ENCODE measurements at places on chromosomes 11 and 22.

GRCh38 chr22:38262051-38262795 is 10.6 kb downstream of the TMEM184B start:
- peaks cover 6% of the 10 kb centered on the region for H3K4me1 ChIP-seq
- no peaks in the 10 kb centered on the region for H3K36me3 ChIP-seq
- no peaks in the 10 kb centered on the region for H3K27me3 ChIP-seq
- no peak for DNase-seq
- no peak overlapping the region for H3K27ac ChIP-seq

DNA sequence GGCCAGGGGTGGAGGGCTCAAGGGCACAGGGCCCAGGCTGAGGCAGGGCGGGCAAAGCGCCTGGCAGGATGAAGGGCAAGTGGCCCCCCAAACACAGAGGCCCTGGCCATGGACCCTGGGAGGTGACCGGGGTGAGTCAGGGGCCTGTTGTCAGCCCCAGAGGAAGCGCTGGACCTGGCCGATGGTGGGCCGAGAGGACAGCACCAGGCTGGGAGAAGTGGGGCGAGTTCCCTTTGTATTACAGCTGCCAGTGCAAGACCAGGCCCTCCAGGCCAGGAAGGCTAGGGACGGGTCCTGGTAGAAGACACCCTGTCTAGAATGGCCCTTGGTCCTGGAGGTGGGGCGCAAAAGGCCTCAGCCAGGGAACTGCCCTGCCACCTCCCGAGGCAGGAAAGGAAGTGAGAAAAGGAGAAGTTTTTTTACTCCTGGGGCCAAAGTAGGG is 12.8 kb downstream of the CXCR5 start:
- no peaks in the 10 kb centered on the region for H3K27me3 ChIP-seq
- DNase-seq = no peak
- no peaks in the 10 kb centered on the region for H3K4me1 ChIP-seq
- no peak overlapping the region for H3K4me3 ChIP-seq
- H3K27ac ChIP-seq = no peak overlapping the region

DNA sequence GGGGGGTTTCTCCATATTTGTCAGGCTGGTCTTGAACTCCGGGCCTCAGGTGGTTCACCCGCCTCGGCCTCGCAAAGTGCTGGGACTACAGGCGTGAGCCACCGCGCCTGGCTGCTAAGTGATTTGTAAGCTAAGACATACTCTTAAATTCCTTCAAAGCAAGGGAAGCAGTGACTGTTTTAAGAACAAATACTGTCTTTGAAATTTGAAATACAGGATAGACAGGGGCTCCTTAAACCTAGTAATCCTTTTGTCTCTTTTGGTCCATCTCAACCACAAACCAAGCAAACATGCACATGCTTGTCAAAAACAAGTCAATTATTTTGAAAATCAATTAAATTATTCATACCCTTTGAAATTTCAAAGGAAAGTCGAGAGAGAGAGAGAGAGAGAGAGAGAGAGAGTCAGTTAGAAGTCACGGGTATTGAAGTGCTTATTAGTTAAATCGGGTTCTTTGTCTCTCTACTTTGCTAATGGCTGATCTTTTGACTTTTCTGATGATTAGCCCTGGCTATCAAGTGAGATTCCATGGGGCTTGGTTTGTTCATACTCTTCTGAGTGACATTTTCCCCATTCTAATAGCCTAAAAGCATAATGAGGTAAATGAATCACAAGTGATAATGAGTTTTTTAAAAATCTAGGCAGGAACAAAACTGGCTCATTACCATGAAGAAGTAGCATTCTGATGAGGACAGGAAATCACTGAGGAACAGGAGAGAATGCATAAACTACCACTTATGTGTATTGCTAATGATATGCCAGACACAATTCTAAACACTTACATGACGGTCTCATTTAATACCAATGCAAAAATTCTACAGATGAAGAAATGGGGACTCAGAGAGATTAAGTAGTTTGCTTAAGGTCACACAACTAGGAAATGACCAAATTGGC is 48.0 kb downstream of the MCHR1 start:
- peaks cover 9% of the 10 kb centered on the region for H3K4me1 ChIP-seq
- no peak for DNase-seq
- no peak overlapping the region for H3K4me3 ChIP-seq

DNA sequence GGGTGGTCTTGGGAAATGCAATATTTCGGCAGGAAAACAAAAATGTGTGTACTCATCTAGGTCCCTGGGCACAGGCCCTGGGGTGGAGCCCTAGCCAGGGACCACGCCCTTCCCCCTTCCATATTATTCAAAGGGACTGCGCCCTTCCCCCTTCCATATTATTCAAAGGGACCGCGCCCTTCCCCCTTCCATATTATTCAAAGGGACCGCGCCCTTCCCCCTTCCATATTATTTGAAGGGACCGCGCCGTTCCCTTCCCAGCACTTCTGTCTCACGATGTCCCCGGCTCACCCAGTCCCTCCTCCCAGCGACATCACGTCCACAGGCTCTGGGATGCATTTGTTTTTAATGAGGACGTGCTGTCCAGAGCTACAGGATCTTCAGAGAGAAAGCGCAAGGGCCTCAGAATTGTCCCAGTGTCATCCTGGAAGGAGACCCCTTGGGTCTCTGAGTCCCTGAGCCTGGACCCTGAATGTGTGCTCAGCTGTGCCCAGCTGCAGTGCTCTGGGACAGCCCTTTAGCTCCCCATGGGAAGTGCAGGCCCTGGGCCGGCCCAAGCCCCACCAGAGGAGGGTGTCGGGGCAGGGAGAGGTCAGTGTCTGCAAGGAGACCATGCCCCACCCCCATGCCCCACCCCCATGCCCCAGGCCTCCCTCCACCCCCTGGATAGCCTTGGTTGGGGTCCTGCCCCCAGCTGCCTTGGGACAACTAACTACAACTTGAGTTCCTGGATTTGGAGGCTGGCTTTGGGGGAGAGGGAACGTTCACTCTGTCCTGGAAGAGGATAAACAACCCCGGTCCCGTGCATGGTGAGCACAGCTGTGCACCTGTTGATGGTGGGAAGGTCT is 810.0 kb downstream of the BRD1 start:
- no peak overlapping the region for H3K4me3 ChIP-seq
- no peak for DNase-seq
- no peak overlapping the region for H3K27ac ChIP-seq
- no peaks in the 10 kb centered on the region for H3K4me1 ChIP-seq
- peaks cover 9% of the 10 kb centered on the region for H3K27me3 ChIP-seq

DNA sequence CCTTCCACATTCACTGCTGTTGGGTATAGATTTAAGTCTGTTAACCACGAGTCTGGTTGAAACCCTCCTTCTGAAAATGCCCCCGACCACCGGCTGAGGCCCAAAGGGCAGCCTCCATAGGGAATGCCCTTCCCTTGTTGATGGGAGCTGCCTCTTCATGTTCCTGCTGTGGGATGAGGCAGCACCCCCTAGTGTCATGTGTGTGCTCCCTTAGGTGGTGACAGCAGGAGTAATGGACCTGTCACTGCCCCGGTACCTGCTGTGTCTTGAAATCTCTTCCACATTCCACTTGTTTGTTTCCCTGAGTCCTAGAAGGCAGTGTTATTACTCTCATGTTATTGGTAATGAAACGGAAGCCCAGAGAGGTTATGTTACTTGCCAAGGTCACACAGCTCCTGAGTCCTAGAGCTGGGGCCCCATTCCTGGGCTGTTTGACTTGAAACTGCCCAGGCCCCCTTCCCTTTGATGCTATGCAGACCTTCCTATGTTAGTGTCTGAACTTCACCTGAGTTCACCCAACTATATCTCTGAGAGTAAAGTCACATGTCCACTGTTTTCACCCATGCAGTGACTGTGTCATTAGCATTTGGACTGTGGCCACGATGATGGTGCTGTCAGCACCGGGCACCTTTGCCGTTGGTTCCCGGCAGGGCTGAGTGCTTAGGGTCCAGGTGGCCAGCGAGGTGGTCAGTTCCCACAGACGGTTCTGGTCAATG is 234.3 kb downstream of the TBC1D22A start:
- H3K27ac ChIP-seq = no peak overlapping the region
- H3K4me3 ChIP-seq = no peak overlapping the region
- no peak for DNase-seq

GRCh38 chr11:2343502-2343901 is 33.6 kb upstream of the CD81 start:
- H3K27ac ChIP-seq = no peak overlapping the region
- no peak overlapping the region for H3K4me3 ChIP-seq
- no peaks in the 10 kb centered on the region for H3K36me3 ChIP-seq
- no peaks in the 10 kb centered on the region for H3K4me1 ChIP-seq

GRCh38 chr22:35835998-35836691 is 118.5 kb downstream of the APOL5 start:
- no peaks in the 10 kb centered on the region for H3K36me3 ChIP-seq
- H3K27ac ChIP-seq = peak overlapping the region; percentile 85
- H3K4me3 ChIP-seq = peak overlapping the region; percentile 46
- no peaks in the 10 kb centered on the region for H3K27me3 ChIP-seq
- H3K4me1 ChIP-seq = peaks cover 45% of the 10 kb centered on the region

DNA sequence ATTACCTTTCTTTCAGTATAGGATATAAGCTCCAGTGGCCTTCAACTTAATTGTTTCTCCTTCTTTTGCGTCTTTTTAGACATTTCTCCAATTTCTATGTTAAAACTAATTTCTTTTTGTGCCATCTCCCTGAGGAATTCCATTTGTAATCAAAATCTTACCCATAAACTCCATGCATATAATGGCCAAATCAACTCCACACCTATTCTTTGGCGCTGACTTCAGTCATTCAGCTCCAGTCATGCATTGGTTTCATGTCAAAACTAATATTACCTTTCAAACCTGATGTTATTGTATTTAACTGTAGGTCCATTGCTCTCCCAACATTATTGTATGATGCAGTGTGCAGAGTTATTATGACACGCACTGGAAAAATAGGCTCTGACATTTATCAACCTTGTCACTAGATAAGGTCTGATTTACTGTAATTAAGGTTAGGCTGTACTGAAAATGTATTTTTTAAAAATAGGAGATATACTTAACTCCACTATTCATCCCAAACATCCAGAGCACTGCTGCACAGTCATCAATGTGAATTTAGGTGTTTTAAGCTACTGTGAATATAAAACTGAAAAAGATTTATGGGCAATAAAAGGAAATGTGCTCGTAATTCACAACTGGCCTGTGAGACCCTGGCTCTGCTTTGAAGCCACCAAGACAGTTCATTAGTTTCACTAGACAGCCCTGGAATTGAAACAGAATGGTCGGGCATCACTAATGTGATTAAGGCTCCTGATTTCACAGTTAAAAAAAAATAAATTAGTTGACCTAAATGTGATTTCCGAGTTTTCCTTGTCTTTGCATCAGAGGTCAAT is 180.6 kb upstream of the GRIA4 start:
- H3K4me3 ChIP-seq = no peak overlapping the region

DNA sequence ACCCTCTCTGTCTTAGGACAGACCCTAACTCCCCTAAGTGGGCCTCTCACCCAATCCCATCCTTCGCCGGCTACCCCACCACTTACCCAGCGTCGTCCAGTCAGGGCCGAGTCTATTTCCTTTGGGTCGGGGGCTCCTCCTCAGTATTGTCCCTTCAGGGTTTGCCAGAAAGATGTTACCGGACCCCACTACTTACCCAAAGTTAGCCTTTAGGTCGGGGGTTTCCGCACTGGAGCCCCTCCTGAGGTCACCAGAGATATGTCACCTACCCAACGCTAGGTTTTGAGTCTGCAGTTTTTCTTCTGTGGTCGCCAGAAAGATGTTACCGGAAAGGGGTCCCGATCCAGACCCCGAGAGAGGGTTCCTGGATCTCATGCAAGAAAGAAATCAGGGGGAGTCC is 17.9 kb upstream of the B4GALNT4 start:
- H3K27ac ChIP-seq = no peak overlapping the region
- H3K27me3 ChIP-seq = no peaks in the 10 kb centered on the region
- no peak overlapping the region for H3K4me3 ChIP-seq
- H3K4me1 ChIP-seq = peaks cover 16% of the 10 kb centered on the region

GRCh38 chr11:44621140-44621681 is 55.7 kb downstream of the CD82 start:
- no peaks in the 10 kb centered on the region for H3K36me3 ChIP-seq
- no peak overlapping the region for H3K27ac ChIP-seq

DNA sequence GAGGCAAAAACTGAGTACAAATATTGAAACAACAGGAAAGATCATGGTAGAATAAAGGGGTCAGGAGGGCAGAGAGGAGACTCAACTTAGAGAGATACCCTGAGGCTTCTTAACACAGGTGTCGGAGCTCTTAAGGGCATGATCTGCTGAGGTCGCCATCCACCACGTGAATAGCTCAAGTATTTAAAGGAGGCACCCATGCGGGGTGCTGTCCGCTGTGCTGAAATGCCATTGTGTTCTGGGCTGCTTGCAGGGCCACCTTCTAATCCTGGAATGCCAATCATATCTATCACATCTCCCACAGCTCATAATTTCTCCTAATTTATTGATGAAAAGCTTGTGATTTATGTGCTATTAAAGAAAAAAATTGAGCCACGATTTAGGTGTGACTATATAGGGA is 90.2 kb downstream of the SEZ6L start:
- peaks cover 40% of the 10 kb centered on the region for H3K27me3 ChIP-seq
- no peaks in the 10 kb centered on the region for H3K4me1 ChIP-seq
- no peak overlapping the region for H3K4me3 ChIP-seq
- peak; percentile 0 for DNase-seq
- no peaks in the 10 kb centered on the region for H3K36me3 ChIP-seq

DNA sequence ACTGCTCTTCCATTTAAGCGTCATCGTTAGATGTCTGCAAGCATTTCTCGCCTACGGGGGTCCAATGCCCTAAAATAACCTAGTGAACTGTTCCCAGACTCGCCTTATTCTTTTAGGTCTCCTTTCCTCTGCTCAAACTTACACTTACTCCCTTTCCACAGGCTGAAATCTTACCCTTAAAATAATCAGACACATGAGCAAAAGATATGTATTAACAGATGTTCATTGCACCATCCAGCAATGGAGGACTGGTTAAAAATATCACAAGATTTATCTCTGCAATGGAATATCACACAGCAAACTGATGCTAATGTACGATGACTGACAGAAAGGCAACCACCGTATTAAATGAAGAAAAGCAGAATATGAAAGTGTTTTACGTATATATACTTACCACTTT is 1.6 kb upstream of the CSTF3 start:
- 0 out of 2 replicates have a peak, but pooled peaks cover 7% of the 10 kb centered on the region for H3K36me3 ChIP-seq
- no peak overlapping the region for H3K27ac ChIP-seq
- no peak overlapping the region for H3K4me3 ChIP-seq

DNA sequence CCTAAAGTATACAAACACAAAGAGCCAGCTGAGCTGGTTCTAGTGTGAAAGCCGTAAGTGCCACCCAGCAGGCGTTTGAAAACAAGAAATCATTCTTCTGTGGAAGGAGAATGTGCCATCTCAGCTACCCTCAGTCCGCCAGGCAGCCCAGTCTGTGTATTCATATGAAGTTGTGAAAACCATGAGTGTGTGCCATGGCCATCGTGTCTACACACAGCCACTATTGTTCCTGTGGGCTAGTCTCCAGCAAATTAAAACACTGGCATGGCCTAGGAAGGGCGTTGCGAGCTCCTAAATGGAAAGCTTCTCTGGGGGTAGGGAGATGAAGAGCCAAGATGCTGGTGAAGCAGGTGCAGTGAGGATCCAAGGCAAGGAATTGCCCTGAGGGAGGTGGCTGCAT is 51.5 kb upstream of the HORMAD2 start:
- H3K27ac ChIP-seq = no peak overlapping the region
- H3K36me3 ChIP-seq = 0 out of 2 replicates have a peak, but pooled peaks cover 4% of the 10 kb centered on the region
- no peak overlapping the region for H3K4me3 ChIP-seq
- no peaks in the 10 kb centered on the region for H3K27me3 ChIP-seq

Measured in HCT116 (cell line).